Fibroblast of lung (primary cell): ENCODE measurements at places on chromosomes 2 and 18. TPM values are rescaled to one million over a fixed set of nuclear protein-coding genes. Genes with fewer than 3 reads are reported as not detected.

DNA sequence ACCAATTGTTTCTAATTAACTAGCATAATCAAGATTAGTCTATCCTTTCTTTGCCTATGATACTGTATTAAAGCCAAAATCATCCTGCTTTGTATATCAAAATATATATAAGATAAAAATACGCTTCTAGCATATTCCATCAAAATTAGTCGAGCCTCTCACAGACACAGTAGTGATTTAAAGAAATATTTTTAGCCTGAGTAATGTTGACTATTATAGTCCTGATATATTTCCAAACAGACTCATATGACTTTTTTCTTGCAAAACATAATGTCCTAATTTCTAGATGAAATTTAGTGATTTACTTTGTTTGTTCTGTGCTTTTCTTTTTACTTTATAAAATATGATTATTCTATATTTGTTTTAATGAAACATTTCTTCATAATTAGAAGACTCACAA, 30.9 kb downstream of the FAP start:
- DNase-seq = no peak

GRCh38 chr2:79428745-79429144, 84.1 kb upstream of the CTNNA2 start:
- DNase-seq = no peak

GRCh38 chr2:50335433-50335832, 696.5 kb downstream of the NRXN1 start:
- DNase-seq = no peak

DNA sequence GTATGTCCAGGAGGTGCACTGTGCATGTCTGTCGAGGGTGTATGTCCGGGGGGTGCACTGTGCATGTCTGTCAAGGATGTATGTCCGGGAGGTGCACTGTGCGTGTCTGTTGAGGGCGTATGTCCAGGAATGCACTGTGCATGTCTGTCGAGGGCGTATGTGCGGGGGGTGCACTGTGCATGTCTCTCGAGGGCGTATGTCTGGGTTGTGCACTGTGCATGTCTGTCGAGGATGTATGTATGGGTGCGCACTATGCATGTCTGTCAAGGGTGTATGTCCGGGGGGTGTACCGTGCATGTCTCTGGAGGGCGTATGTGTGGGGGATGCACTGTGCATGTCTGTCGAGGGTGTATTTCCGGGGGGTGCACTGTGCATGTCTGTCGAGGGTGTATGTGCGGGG, 249.3 kb upstream of the MYT1L start:
- DNase-seq = no peak

- peak; percentile 94 for DNase-seq
These were observed 97.2 kb upstream of the ZCCHC2 start for GRCh38 chr18:62425465-62426190.

- DNase-seq = no peak
These were observed 82.0 kb upstream of the MSH2 start for GRCh38 chr2:47321006-47321405.

KYNU gene
- 0.26 and 1.7 TPM in 2 replicates for polyA plus RNA-seq

DNA sequence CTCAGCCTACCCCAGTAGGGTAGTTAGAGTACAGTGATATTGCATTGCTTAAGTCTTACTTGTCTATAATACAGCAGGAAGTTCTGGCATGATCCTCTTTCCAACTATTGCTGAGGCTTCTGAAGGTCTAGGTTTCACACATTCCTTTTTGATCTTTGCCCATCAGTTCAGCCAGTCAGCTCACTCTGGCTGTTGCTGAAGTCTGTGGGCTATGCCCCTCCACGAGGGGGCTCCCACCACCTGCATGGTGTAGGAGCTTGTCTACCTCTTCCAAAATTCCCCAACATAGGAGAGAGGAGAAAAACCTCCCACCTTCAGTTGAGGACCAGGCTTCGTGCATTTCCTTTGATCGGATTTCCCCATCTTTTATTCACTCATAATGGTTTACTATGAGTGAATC, 26.3 kb downstream of the PROKR1 start:
- no peak for DNase-seq

- DNase-seq = no peak
These were observed 24.2 kb upstream of the SCYGR1 start for GRCh38 chr2:227411990-227412350.

DCTN1 gene
- polyA plus RNA-seq = 133 and 193 TPM in 2 replicates

GRCh38 chr2:158381205-158381604, 75.3 kb downstream of the CCDC148 start:
- DNase-seq = no peak

DNA sequence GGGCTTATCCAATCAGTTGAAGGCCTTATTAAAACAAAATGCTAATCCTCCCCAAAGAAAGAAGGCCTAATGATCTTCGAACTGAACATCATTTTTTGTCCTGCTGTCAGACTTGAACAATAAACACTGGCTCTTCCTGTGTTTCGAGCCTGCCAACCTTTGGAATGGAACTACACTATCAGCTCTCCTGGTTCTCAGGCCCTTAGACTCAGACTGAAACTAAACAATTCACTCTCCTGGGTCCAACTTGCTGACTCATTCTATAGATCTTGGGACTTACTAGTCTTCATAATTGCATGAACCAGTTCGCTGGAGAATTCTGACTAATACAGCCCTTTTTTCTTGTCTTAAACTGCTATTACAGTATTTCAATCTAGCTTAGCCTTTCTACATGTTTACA, 235.2 kb downstream of the LNPK start:
- DNase-seq = peak; percentile 74

DNA sequence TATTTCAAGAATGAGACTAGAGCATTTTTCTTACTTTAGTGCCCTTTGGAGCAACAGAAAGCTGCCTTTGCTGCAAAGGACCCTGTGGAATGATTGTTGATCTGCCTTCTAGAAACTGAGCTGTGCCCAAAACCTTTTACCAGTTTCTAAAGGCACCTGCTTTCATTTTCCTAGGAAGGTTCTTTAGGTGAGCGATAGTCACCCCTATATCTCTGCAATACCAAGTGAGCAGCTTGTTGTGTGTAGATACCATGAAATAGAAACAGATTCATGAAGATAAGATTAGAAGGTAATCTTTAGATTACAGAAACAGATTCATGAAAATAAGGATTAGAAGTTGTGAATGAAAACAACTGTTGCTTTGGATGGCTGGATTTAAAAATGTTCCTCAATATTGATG, 202.3 kb downstream of the PLCL1 start:
- DNase-seq = no peak

INO80D gene
- 4.2 and 4.8 TPM in 2 replicates for polyA plus RNA-seq

DNA sequence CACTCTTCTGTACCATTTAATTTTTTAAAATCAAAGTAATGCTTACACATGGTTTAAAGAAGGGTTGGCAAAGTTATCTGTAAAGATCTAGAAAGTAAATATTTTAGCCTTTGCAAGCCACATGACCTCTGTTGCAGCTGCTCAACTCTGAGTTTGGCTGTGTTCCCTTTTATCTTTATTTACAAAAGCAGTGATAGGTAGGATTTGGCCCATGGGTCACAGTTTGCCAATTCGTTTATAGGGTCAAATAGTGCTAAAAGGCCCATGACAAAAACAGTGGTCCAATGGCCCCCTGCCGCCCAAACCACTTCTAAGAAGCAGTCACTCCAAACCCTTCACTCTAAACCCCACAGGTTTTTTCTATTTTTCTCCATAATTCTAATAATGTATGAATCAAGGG, 124.8 kb downstream of the PARD3B start:
- peak; percentile 17 for DNase-seq

DNA sequence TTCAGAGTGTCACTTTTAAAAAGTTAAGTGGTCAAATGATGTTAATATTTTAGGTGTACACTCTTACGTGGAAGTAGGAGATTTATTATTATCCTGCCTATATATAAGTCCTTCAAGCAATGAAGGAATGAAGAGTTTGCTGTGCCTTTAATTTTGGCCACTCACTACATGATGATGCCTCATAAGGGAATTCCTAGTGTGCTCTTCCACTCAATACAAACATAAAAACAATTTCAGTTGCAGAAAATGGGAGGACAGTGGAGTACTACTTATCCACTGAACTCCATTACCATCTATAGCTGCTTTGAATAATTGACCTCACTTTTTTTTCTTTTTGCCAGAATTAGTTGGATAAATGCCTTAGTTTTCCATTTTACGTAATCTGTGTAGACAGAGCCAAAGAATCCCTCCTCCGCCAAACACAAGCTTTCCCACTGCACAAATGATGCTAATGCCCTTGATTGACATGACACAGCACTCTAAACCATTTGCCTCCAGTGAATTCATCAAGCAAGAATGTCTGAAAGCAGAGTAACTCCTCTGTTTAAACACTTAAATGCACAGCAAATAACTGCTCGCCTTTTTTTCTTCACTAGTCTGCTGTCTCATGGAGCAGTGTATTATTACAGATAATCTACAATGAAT, 751.1 kb upstream of the FANCL start:
- DNase-seq = peak; percentile 76

GRCh38 chr18:33600846-33601245, 22.8 kb downstream of the ASXL3 start:
- DNase-seq = no peak

CDH20 gene
- polyA plus RNA-seq = 0.12 and 0.24 TPM in 2 replicates

TSPYL6 gene
- polyA plus RNA-seq = not detected in 2 replicates

GRCh38 chr2:241390301-241391206, 34.5 kb downstream of the FARP2 start:
- no peak for DNase-seq

HIBCH gene
- 13.4 and 14.9 TPM in 2 replicates for polyA plus RNA-seq

DNA sequence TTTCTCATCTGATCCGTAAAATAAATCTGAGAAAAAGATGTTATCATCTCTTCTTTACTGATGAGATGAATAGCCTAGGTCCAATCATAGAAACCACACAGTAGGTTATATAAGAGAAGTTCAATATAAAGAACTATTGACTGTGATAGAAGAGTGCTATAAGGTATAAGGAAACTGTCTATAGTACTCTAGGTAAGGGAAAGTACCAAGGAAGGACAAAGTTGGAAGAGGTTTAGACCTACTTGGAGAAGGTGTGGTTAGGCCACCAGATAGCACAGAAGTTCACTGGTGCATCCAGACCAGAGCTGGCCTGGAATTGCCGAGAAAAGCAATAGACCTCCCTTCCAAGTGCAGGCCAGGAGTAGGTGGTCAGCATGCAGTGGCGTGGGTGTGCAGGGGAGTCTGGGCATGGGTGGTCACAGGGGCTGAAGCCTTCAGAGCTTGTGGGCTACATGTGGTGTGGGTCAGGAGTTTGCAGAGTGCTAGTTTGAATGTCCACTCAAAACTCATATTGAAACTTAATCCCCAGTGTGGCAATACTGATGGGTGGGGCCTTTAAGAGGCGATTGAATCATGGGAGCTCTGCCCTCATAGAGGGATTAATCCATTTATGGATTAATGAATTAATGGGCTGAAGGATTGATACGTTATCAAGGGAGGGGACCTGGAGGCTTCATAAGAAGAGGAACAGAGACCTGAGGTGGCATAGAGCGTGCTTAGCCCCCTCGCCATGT, 86.3 kb downstream of the ALPK2 start:
- DNase-seq = peak; percentile 29

DNA sequence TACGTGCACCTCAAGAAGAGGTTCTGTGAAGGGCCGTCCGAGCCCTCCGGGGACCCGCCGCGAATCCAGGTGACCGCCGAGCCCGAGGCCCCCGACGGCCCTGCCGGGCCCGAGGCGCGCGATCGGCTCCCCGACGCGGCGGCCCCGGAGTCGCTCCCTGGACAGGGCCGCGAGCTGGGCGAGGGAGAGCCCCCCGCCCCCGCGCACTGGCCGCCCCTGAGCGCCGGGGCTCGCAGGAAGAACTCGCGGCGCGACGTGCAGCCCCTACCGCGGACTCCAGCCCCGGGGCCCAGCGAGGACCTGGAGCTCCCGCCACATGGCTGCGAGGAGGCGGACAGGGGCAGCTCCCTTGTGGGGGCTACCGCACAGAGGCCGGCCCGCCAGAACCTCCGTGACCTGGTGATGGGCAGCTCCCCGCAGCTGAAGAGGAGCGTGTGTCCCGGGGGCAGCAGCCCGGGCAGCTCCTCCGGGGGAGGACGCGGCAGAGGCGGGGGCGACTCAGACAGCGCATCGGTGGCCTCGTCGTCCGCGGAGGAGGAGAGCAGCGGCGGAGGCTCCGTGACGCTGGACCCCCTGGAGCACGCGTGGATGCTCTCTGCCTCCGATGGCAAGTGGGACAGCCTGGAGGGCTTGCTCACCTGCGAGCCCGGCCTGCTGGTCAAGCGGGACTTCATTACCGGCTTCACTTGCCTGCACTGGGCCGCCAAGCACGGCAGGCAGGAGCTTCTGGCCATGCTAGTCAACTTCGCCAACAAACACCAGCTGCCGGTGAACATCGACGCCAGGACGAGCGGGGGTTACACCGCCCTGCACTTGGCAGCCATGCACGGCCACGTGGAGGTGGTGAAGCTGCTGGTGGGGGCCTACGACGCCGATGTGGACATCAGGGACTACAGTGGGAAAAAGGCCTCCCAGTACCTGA, 812 bp downstream of the SOWAHC start:
- no peak for DNase-seq

SNED1 gene
- polyA plus RNA-seq = 10.1 and 27.2 TPM in 2 replicates

GRCh38 chr2:105468582-105469042, 69.8 kb upstream of the FHL2 start:
- no peak for DNase-seq

CABYR gene
- polyA plus RNA-seq = 6.5 and 7.3 TPM in 2 replicates

IRS1 gene
- 14.3 and 24.0 TPM in 2 replicates for polyA plus RNA-seq

- no peak for DNase-seq
These were observed 20.4 kb upstream of the CABLES1 start for GRCh38 chr18:23114911-23115310.

SKOR2 gene
- polyA plus RNA-seq = not detected in 2 replicates

ZBTB7C gene
- polyA plus RNA-seq = 0.10 and 0.19 TPM in 2 replicates

SATB2 gene
- polyA plus RNA-seq = 3.8 and 7.2 TPM in 2 replicates

- peak; percentile 94 for DNase-seq
These were observed 37.1 kb downstream of the BCL11A start for GRCh38 chr2:60516383-60516811.

KCNG2 gene
- polyA plus RNA-seq = 0.42 and 0.53 TPM in 2 replicates

GRCh38 chr18:10523544-10523943, 2.3 kb upstream of the NAPG start:
- DNase-seq = no peak

DNA sequence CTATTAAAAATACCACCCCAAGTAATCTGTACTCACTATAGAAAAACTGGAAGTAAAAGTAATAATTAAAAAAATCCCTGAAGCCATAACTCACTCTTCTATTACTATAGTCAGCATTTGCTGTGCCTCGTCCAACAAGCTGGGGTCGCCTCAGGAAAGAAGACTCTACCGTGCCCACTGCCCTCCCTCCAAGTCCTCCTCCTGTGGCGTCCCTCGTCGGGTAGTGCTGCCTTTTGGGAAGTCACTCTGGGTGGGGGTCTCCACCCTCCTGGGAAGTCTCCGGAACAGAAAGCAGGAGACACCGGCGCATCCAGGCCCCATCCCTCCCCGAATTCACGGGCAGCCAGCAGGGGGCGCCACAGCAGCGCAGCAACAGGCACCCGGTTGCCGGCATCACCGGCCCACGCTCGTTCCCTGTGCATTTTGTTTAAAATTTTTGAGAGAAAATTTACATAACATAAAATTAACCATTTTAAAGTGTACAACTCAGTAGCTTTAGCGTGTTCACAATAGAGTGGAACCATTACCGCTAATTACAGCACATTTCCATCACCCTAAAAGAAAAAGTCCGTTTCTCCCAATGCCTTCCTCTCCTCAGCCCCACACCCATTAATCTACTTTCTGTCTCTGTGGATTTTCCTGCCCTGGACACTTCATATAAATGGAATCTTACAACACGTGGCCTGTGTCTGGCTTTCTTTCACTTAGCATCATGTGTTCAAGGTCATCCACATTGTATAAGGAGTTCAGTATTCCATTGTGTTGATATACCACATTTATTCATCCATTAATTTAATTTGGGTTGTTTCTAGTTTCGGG, 62.2 kb downstream of the ADNP2 start:
- DNase-seq = peak; percentile 83
